ENCODE measurements at places on chromosomes 12 and 14.

DNA sequence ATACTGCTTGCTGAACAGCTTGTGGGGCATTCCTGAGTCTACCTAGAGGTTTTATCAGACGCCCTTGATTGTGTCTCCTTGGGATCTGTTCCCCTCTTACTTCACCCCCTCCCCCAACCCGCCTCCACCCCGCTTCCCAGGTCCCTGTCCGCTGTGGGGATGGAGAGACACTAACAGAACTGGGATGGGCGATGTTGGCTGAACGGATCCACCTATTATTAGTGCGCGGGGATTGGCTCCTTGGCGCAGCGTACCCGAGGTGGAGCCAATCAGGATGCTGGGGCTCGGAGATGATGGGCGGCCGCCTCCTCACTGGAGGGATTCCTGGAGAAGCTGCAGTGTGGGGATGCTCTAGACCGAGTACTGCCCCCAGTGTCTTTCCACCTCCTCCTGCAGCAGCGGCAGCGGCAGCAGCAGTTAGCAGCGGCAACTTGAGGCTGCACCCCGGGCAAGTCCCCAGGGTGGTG is at the start of gene SYT1:
Gene SYT1 (plus strand): TSS at position 372 of the 467 bp plus-strand sequence.
- DNase-seq, result peak; percentile 87

DNA sequence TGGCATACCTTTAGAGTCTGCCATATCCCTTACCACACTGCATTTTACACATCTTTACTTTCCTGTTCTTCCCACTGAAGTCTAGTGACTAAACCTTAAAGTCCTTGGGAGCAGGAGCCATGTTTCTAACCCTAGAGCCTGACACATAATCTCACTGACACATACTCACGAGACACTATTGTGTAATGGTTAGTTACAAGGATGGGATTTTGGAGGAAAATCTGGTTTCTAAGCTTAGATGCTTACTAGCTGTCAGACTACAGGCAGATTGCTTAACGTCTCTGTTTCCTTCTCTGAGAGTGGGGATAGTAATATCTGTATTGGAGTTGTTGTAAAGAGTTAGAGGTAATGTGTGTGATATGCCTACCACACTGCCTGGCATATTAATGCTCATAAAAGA is 6.2 kb upstream of the DYRK4 start:
- DNase-seq, result no peak

DNA sequence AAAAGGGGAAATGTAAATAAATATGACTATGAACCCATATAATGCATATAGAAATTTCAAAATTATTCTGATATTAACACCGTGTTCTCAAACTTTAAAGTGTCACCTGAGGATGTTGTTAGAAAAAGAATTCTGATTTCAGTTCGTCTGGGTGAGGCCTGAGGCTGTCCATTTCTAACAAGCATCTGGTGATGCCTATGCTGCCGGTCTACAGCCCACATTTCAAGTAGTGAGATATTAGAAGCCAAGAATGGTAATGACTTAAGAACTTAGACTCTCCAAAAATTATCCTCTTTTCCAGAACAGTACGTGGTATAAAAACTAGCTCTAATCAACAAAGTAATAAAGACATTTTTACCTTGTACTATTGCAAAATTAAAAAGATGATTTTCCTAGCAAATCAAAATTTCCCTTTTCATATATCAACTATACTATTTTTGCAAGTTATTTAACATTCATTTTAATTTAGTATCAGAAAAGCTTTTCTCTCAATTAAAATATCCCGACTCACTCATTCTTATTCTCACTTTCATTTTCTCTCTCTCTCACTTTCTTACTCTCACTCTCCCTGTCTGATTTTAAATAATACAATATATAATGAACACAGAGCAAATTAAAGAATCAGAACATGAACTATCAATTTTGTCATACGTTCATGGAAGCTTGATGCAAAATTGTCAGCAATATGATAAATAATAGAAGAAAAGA is 35.0 kb downstream of the PIK3C2G start:
- DNase-seq, result no peak

DNA sequence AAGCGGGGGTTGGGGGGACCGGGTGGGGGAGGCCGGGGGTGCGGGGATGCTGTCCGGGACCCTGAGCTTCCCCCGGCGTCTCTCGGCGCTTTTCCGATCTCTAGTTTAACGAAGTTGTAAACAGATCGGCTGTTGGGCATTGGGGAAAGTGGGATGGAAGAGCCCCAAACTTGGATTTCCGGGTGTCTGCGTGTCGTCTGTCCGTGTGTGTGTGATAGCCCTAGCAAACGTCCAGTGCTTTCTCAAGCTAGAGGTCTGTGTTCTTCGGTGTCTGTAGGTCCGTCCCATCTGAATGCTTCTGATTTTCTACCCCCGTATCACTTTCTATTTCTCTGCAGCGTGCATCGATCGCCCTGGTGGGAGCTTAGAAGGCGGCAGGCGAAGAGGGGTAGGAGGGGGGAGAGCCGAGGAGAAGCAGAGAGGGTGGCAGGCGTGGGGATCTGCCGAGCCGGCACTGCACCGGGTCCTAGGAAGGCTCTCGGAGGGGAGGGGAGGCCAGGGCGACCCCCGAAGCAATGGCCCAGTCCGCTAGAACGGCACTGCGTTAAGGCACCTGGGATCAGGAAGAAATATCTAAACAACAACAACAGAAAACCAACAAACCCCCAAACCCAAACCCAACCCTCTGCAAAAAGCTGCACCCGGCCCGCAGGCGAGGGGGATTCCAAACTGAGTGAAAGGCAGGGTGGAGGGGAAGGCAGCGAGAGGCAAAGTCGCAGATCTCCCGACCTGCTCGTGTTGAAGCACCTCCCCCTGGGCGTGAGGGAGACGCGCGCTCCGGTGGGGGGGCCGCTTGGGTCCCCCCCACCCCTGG is 1.0 kb downstream of the KCNA1 start:
- DNase-seq, result peak; percentile 76

DNA sequence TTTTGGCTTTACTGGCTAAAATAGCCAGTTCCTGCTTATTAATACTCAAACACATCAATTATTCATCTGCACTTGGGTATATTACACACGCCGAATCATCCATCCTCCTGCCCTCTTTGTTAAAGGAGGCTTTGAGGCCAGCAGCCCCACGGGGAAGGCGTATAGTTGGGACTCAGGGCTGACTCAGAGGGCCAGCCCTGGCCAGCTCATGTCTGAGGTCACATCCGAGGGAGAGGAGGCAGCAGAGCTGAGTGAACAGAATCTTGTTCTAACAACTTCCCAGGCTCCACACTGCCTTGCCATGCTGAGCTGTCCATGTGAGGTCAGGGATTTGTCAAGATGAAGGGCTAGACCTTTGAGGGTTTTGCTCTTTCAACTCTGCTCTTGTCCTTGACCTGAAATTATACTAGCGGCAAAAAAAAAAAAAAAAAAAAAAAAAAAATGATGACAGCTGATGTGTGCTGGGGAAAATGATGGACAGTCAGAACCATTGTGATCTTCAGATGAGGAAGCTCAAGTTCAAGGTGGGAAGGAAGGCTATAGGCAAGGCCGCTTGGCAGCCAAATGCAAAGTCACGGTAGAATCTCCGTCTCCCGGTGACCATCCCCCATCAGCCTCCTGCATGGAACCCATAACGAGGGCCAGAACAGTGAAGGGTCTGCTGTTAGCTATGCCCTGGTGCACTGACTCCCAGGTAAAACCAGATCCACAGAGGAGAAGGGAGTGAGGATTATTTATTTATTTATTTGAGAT is 12.5 kb upstream of the MARK3 start:
- DNase-seq, result peak; percentile 97

GRCh38 chr12:48126953-48127630 is 7.9 kb downstream of the PFKM start:
- no peak for DNase-seq

GRCh38 chr14:77097006-77097699 is 905 bp upstream of the CIPC start:
- peak; percentile 78 for DNase-seq

- peak; percentile 49 for DNase-seq
These were observed at the start of gene PMCH for GRCh38 chr12:102197789-102198188. PMCH (minus strand) TSS chr12:102197833; CDS start chr12:102197770, 63 bp downstream.

DNA sequence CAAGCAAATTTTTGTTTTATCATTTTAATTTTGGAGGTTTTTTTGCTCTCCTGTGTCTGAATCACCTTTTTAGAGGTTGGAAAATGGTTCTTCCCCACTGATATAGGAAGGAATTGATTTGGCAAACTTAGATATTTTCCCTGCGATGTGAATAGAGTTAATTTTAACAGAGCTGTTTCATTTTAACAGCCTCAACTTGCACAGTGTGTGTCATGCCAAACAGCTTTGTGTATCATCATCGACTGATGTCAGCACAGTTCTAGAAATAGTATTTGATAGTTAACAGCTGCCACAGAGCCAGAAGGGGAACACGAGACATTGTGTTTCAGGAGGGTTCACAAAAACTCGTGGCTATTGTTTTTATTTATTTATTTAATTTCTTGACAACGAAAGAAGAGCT is 243.1 kb upstream of the FOXN3 start:
- DNase-seq, result no peak

DNA sequence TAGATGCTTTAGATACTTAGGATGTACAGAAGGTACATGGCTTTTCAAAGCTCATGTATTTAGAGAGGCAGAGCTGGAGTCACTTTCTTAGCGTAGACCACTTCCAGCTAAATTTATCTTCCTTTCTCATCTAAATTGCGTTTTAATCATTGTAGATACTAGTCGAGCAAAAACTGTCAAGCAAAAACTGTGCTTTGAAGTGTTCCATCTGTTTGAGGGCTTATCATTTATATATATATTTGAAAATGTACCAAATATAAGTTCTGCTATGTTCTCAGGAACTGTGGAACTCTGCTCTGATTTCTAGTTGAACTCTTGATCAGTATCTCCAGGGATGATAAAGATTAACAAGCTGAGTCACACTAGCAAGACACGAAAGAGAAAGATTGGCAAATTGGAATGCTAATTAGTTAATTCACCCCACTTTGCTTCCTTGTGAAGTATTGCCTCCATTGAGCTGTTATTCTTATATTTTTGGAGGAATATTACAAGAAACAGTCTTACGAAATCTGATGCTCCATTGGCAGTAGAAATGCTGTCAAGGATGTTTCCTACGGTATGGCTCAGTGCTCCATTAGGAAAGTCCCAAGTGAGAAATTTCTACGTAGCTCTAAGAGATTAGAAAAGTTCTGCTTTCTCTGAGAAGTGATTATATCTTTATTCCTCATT is 310.7 kb downstream of the AEBP2 start:
- DNase-seq, result no peak

DNA sequence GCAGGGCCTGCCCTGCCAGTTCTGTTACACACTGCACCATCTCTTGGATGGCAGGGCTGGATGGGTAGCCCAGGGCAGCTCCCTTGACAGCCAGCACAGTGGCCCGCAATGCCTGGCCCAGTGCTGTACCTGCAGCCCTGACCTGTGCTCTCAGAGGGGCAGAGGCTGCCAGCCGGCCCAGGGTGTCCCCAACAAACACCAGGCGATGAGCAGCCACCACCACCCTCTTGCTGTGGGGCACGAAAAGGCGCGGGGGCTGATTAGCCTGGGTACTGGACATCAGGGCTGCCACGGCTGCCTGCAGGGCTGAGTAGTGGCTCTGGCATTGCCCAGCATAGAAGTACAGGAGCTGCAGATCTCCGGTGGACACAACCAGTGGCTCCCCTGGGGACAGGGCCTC is 4.6 kb upstream of the SLC22A17 start:
- DNase-seq, result peak; percentile 52

DNA sequence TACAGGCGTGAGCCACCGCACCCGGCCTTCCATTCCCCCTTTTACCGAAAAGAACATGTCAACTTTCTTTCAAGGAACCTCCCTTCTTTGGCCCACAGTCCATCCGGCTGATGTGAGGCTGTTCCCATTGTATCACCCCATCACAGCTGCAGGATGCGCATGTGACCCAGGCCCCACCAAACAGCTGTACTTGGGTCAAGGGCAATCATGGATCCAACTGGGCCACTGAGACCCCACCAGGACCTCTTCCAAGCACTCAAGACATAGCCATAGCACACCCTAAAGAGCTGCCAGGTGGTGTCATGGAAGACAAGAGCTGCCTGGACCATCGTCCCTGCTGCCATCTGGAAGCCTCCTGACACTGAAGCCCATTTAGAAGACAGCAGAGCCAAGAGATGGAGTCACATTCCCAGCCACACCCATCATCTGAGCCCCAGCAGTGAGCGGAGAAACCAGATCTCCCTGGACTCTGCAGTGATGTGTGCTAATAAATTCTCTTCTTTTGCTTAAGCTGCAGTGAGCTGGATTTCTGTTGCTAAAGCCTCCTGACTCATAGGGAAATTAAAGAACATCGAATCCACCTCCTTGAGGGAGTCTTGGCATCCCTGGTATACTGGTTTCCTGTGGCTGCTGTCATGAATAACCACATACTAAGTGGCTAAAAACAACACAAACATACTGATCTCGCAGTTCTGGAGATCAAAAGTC is 105.6 kb downstream of the KSR2 start:
- peak; percentile 90 for DNase-seq

DNA sequence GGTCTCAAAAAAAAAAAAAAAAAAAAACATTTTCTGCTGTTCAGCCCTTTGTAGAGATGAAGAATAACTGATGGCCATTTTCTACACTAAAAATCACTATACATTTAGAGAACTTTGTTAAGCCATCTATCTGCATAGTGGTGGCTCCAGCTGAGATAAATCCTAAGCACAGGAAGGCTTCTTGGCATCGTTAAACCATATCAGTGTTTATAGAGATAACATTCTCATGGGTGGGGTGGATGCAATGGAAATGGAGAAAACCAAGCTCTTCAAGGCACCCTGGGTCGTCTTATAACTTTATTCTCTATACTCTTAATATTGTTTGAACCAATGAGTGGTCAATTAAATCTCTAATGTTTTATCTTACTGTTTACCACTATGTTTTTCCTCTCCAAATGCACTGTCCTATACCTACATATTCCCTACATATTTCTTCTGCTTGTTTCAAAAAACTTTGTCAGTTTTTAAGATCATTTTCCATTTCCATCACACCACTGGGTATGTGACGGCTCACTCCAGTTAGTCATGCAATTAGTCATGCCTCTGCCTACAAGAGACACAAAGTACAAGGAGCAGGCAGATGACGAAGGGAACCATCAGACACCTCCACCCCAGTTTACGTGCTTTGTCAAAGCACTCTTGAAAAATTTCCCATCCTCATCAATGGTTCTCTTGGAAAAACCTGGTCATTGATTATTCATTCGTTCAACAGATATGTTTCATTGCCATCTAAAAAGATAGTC is 119.3 kb upstream of the OVCH1 start:
- peak; percentile 58 for DNase-seq

DNA sequence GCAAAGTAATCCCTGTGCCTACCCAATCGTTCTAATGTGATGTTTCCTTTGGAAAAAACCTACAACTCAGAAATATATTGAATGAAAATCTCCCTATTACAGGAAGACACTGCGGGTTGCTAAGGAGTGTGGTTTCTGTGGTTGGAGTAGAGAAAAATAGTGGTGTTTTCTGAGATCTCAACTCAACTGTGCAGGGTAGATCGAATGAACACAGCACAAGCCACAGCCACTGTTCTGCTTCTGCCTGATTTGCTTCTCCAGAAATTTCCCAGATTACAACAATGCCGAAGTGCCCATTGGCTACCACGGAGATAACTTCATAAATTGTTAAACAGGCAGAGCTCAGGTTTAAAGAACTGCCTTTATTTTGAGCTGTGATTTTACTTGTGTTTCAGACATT is 480.4 kb downstream of the DIO2 start:
- DNase-seq, result peak; percentile 65

- no peak for DNase-seq
These were observed 10.3 kb downstream of the ACVR1B start for GRCh38 chr12:51961834-51962233.
